Hypothalamus (tissue), 51 donors: ENCODE measurements at places on chromosomes 16 and 17.

DNA sequence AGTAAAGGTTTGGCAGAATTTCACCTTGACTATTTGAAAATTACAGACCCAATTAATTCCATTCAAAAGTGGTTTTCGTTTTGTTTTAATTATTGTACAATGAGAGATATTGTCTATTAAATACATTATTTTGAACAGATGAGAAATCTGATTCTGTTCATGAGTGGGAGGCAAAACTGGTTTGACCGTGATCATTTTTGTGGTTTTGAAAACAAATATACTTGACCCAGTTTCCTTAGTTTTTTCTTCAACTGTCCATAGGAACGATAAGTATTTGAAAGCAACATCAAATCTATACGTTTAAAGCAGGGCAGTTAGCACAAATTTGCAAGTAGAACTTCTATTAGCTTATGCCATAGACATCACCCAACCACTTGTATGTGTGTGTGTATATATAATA is 72.6 kb downstream of the CDK12 start:
- DNase-seq, result no peak

DNA sequence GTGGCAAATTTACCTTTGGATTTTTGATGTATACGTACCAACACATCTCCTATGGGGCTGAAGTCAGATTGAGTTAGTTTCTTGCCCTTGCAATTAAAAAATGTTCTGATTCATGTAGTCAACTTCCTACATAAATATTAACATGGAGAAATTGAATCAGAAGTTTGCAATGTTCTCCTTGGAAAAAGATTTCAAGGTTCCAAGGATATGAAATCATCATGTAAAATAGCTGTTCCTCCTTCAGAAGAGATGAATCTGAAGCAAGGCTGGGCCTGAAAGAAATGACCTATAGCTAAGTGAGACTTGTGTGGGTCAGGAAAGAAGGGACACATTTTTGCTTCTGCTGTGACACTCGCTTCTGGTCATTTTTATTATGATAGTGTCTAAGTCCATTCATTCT is 131.7 kb downstream of the RGS9 start:
- no peak for DNase-seq

- no peak for DNase-seq
Observed at GRCh38 chr17:77857613-77858012, 100.9 kb upstream of the TNRC6C start.

GRCh38 chr17:8994319-8994718 is 27.0 kb upstream of the NTN1 start:
- no peak for DNase-seq

- peak; percentile 16 for DNase-seq
Observed at GRCh38 chr16:81315271-81316175, 761 bp downstream of the GAN start.
